Activated T-cell treated with anti-CD3 and anti-CD28 coated beads for 1 hour (primary cell): ENCODE measurements at places on chromosomes 7 and 10.
A peak's percentile ranks its signal among the peaks of the same experiment; 100 is the strongest.

DNA sequence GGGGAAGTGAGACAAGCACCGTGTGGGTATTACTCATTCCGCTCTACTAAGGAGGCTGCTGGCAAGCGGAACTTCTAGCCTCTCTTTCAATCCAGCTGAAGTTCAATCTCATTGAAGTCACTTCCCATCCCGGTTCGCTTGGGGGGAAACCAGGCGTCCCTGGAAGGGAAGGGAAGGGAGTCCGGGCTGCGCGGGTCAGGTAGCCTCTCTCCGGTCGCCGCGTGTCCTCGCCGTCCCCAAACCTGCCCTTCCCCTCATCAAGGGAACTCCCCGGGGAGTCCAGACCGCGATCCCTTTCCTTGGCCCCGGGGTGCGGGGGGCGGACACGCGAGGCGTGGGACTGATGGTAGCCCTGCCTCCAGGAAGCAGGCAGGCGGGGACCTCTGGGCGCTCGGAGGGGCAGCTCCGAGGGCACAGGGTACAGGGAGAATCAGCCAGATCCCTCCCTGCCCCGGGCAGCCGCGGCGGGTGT lies 598 bp upstream of the ZEB1 start:
- no peak for DNase-seq

DNA sequence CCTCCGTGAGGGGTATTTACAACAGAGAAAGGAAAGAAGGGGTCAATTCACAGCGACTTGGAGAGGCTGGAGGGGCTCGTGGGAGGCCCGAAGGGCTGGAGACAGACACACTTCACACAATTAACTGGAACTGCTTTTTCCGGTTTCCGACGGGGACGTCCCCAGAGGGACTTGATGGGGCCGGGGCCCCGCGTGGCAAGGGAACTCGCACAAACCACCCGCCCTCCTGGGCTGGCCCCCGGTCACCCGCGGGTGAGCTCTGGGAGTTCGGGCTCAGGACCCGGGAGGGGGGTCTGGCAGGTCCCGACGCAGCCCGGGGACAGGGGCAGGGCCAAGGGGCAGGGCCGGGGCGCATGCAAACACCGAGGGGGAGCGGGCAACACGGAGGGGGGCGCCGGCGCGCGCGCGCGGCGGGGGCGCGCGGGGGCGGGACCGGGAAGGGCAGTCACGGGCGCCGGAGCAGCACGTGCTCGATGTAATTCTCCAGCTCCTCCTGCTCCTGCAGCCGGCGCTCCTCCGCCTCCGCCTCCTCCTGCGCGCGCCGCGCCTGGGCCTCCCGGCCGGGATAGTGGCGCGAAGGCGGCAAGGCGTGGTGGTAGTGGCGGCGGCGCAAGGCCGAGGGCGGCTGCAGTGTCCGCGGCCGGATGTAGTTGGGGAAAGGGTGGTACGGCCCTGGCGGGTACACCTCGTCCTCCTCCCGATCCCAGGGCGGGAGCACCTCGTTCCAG lies 2.7 kb downstream of the VGF start:
- no peak for DNase-seq

GRCh38 chr10:5608608-5609220 lies 57.7 kb downstream of the ASB13 start:
- DNase-seq, result no peak

- no peak for DNase-seq
Measured at GRCh38 chr7:32001948-32002347, 68.3 kb downstream of the PDE1C start.

GRCh38 chr10:48363617-48364355 lies 57.3 kb downstream of the MAPK8 start:
- no peak for DNase-seq

DNA sequence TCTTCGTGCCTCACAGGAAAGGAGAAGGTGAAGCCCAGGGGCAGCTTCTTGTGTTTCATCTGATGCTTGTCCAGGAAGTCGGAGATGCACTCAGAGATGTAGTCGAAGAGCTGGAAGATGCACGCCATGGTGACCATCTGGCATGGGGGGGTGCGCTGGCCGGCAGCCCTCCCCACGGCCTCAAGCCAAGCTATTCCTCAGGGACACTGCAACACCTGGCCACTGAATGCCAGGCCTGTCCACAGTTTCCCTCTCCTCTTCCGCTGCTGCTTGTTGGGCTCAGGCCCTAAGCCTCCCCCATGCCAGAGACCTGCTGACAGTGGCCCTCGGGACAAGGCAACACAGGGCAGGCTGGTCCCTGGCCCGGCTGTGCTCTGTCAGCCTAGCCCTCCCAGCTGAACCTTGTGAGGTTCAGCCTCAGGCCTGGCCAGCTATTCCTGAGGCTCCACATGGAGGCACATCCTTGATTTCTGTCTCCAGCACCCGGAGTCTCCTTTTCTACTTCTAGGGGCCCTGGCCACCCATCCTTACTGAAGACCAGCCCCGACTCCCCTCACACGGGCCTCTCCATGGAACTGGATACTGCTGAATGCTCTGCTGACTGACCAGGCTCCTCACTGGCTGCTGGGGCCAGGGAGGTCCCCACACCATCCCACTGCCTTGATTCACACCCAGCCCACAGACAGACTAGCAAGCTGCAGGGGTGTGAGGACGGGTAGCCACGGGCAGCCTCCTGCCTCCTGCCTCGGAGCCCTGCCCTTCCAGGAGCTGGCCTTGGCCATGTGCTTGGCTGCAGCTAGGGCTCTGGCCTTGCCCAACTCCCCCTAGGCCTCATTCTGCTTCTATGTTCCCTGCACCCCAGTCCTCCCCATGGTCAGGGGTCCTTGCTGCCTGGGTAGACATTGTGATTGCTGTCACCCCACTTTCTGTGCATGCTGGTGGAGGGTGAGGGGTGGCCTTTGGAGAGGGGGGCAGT lies 10.1 kb upstream of the MYL7 start:
- no peak for DNase-seq

DNA sequence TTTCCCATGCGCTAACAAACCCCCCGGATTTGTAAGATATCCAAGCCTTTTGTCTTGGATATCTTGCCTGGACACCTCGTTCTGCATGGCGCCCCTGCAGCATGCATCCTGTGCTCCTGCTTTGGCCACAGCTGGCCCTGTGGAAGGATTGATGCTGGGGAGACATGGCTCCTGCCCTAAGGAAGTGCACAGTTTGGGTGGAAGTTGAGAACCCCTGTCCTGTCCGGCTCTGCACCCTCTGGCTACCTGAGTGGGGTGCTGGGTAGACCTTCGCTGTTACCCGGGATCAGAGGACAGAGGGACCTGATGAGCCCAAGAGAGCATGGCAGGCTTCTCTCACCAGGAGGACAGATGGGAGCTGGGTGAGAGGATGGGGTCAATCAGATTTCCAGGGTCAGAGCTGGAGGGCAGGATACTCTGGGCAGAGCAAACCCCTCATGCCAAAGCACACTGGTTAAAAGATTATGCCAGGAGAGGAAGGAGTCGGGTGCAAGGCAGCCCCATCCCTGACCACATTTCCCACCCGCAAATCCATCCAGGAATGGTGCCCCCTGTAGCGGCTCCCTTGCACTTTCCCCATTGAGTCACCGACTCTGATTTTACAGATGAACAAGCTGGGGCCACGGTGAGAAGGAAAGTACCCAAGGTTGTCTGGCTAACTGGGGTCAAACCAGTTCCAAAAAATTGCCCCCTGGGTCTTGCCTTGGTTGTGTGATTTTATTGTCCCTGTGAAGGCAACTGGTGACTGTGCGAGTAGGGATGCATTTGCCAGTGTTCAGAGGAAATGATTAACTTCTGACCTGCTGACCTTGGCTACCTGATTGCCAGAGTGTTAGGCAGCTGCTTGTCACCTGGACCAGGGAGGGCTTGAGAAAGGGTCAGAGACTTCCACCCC lies 290.1 kb upstream of the ZMIZ1 start:
- no peak for DNase-seq

GRCh38 chr7:133504825-133505224 lies 251.9 kb downstream of the EXOC4 start:
- no peak for DNase-seq

DNA sequence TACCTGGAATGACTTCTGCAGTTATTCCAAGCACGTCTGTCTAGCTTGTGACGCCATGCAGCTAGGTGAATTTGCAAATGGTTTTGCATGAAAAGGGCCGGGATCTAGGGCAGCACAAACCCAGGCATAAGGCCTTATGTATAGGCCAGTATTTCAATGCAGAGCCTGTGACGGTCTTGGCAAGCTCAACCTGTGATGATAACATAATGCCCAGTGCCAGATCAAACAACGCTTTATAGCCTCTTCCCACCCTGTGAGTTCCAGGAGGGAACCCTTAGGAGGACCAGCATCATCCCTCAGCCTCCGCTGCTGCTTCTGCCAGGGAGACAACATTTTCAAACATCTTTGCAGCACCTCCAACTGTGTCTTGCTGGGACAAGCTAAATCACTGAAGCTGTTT lies 390.7 kb downstream of the INHBA start:
- no peak for DNase-seq

DNA sequence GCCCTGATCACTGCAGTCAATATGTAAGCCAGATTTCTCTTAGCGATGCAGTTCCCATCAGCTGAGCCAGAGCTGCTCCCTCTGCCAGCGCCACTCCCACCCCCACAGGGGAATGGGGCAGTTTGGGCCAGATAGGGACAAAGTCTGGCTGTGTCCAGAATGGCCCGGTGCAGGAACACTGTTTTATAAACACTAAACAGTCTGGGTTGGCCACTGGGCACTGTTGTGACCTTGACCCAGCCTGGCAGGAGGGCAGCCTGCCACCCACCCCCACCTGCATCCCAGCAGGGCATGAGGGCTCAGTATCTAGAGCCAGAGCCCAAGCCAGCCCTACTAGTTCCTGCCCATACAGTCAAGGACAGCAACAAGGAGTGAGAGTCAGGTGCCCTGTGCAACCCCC lies 1.3 kb downstream of the OGDHL start:
- no peak for DNase-seq

DNA sequence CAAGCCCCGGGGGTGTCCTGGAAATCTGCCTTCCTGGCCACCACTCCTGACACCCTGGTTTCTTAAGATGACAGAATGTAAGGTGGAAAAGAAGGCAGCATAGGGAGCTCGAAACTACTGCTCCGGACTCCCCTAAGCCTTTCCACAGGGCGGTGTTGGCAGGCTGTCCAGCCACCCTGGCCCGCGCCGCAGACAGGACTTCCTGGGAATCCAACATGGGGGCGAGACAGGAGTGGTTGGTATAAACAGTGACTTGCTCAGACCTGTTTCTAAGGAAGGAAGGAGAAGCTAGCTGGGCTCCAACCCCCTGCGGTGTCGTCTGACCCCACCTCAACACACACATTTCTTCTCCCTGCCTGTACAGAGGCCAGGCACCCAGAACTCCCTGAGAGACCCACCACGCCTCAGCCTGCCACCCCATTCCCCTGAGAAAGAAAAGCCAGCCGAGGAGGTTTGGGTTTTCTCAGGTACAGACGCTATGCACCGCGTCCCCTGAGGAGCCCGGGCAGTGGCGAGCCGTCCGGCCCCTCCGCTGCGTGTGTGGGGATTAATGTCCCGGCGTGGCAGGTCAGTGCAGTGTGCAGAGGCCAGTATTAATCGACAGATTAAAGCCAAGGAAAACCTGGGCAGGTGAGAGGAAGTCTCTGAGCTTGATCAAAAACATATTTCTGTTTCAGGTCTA lies 349.6 kb upstream of the MKI67 start:
- no peak for DNase-seq

DNA sequence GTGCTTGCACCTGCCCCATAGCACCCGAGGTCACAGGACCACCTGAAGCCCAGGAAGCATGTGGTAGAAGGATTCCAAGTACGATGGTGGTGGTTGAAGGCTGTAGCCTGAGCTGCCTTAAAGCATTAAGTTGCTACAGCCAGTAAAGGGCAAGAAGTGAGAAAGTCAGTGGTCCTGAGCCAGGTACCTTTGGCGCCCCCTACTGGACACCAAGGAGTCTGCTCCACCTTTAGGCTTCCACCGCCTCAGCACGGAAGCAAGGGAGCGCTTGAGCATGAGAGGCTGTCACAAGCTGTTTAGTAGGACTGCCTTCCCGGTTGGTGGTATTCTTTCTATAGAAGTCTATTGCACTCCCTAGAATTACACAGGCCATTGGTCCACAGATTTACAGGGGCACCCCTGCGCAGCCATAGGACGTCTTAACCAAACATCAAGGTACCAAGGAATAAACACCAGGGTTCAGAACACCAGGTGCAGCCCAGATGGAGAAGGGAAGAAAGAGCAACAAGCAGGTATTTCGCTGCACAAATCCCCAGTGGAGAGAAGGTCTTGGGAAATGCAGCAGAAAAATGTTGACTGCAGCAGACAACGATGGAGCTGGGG lies 2.2 kb downstream of the CRTAC1 start:
- peak; percentile 49 for DNase-seq

DNA sequence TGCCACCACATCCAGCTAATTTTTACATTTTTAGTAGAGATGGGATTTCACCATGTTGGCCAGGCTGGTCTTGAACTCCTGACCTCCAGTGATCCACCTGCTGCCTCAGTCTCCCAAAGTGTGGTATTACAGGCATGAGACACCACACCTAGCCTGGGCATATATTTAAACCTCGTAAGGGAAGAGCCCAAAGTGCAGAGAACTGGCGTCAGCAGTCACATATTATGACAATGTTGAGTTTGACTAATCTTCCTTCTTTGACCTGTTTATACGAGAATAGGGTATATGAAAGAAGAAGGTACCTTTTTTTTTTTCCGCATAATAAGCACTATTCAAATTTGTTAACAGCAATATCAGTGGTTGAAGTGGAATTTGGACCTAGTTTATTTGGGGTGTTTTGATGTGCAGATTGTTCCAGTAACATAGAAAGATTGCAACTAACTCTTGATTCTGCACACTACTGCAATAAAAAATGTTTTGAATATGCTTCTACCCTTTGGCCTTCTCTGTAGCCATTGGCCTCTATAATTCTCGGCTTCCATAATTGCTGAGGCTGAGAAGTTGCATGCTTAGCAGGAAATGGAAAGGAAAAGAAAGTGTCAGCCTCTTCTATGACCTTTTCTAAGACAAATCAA lies 55.9 kb downstream of the MINPP1 start:
- no peak for DNase-seq

GRCh38 chr7:43278088-43278644 lies 165.7 kb downstream of the HECW1 start:
- DNase-seq, result no peak

GRCh38 chr10:125521721-125522680 lies 161.0 kb downstream of the TEX36 start:
- no peak for DNase-seq

GRCh38 chr7:32357535-32358277 lies 132.5 kb downstream of the LSM5 start:
- no peak for DNase-seq

- peak; percentile 12 for DNase-seq
Measured at GRCh38 chr7:75776295-75776971, 4.4 kb upstream of the CCL26 start.

GRCh38 chr10:101831169-101831811 lies 12.3 kb downstream of the KCNIP2 start:
- no peak for DNase-seq
